ENCODE measurements at places on chromosomes 1 and 21.

GRCh38 chr1:217133092-217133491 lies 409.9 kb upstream of the ESRRG start:
- DNase-seq = no peak

DNA sequence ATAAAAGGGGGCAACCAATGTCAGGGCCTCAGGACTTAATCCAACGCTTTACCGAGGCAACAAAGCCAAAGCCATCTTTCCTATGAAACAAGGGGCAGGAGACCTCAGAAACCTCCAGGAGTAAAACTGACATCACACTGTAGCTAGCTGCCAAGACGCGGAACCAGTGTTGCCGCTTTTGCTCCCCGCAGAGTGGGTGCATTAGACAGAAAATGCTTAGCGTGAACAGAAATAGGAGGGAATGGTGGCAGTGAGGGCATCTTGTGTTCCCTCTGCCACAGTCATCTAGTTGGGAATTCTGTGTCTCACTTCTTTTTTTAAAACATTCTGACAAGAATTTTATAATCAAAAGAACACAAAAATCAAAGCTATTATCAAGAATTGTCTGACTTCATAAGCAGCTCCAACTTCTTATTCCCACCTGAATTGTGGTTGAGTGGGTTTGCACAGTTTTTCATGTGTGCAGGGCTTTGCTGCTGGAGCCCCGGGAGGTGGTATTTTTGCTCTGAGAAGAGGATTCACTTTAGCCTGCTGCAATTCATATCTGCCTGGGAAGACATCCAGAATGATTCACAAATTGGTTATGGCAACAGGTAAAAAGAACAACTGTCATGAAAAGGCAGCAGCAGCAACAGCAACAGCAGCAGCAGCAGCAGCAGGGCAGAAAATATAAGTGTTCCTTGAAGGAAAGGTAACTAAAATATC lies 82.2 kb upstream of the DIRAS3 start:
- DNase-seq = no peak

DNA sequence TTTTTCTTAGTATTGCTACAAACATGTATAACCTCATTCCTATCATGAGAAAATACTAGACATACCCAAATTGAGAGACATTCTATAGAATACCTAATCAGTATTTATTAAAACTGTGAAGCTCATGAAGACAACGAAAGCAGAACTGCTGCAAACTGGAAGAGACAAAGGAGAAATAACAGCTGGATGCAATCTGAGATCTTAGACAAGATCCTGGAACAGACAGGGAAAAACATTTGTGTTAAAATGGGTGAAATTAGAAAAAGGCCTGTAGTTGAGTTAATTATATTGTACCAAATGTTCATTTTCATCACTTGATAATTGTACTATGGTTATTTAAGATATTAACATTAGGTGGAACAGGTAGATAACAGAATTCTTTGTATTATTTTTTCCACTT lies 392.0 kb downstream of the PLPP3 start:
- no peak for DNase-seq

DNA sequence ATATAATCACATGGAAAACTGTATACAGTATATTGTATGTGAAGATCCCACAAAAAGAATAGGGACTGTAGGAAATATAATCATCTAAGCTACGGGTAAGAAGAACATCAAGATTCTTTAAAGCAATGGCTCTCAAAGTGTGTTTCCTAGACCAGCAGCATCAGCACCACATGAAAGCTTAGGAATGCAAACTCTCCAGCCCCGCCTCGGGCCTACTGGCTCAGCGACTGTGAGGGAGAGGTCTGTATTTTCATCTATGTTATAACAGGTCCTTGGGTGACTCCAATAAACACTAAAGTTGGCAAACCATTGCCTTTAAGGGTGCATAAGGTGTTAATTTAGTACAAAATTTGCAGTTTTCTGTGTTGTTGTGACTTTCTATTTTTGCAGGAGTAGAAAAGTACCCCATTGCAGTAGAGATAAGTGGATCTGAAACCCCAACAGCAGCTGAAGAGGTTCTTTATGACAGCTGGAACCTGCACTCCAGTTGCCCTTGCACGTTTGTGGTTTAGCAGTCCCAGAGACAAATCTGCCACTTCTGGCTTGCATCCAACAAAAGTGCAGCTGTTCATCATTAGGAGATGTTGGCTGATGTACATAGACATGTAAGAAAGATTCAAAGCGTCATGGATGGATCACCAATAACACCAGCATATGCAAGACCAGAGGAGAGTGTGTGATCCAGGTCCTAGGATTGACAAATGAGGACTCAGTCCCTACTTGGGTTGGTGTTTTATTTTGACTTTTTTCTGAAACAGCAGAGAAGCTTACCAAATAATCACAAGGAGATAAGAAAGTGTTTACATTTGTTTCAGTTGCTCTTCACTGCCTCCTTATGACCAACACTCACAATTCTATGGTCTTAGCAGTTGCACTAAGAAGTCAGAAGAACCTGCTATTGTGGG lies 15.9 kb upstream of the IFNAR1 start:
- no peak for DNase-seq

DNA sequence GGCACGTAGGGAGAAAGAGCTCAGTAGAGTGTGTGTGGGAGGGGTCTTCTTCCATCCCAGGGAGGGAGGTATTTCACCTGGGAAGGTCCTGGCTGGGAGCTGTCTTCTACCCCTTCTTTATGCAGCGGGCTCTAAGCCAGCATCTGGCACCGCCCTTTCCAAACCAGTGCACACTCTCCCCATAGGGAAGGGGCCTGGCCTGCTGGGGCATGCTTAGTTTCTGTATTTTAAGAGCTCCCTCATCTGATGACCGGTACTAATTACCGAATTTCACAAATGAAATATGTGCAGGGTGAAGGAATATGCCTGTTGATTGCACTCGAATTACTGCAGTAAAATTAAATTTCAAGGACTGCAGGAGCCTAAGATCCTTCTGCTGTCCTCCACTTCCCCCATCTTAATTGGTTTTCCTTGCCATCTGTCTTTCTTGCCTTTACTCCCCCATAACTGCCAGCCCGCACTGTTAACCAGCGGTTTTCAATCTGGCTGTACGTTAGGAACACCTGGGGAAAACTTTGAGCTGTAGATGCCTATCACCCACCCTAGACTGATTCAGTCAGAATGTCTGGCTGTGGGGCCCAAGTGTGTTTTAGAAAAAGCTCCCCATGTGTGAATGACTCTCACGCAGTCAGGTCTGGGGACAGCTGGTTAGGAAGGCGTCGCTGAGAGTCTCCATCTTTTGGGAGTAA lies 20.1 kb downstream of the GALNT2 start:
- DNase-seq = no peak

- DNase-seq = no peak
These were observed 4.2 kb upstream of the FAM131C start for GRCh38 chr1:16077406-16078245.

All from globus pallidus (tissue), 1 donor.